Anterior cingulate cortex (tissue), 58 donors: ENCODE measurements at places on chromosomes 1 and 21.

DNA sequence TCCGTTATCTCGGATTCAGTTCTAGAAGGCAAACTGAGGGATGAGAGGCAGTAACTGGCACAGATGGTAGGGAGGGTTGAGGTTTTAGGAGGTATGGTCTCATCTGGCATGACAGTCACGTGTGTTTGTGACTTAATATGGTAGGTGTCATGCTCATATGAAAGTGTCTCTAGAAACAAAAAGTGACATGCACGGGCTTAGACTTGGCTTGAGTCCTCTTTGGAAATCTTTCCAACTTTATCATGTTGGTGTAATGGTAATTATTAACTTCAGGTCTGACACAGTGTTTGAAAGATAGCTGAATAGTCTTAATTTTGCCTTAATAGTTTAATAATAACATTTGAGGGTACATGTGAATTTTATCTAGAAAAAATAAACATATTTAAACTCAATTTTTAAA, 218.1 kb downstream of the FMN2 start:
- DNase-seq = no peak

GRCh38 chr1:9927259-9927658, 15.9 kb downstream of the LZIC start:
- DNase-seq = no peak

- DNase-seq = no peak
Observed at GRCh38 chr1:58727364-58727763, 27.5 kb upstream of the MYSM1 start.

DNA sequence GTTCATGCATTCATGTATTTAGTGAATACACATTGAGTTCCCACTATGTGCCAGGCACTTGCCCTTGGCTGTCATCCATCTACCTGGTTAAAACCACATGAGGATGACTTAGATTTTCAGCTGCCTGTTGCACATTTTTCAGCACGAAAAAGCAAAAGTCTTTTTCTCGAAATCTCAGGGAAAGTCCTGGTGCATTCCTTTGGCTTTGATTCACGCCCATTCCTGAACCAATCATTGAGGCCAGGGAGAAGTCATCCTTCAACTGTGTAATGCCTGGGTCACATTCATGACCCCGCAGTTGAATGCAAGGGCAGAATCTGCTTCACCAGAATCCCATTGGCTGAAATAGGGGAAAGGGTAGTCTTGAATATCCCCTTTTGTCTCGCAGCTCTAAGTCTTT, 84.4 kb downstream of the RNF220 start:
- DNase-seq = no peak
